ENCODE measurements at places on chromosomes 6 and 20.

GRCh38 chr6:128997880-128998279 lies 114.9 kb downstream of the LAMA2 start:
- DNase-seq: no peak

DNA sequence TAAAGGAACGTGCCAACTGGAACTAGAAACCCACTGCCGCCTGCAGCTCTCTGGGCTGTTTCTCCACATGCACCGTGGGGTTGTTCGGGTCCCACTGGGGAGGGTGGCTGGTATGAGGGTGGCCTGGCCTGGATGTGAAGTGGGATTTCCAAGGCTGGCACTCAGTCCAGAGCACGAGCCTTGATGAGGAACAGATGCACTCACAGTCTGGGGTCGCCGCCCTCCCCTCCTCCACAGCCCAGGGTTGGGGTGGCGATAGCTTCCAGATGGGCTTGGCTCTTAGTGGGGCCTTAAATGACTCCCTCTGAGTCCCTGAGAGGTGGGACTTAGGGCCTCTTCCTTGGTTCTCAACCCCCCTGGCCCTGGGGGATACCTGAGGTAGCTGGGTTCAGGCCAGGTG lies 30.7 kb upstream of the ANGPT4 start:
- no peak for DNase-seq

DNA sequence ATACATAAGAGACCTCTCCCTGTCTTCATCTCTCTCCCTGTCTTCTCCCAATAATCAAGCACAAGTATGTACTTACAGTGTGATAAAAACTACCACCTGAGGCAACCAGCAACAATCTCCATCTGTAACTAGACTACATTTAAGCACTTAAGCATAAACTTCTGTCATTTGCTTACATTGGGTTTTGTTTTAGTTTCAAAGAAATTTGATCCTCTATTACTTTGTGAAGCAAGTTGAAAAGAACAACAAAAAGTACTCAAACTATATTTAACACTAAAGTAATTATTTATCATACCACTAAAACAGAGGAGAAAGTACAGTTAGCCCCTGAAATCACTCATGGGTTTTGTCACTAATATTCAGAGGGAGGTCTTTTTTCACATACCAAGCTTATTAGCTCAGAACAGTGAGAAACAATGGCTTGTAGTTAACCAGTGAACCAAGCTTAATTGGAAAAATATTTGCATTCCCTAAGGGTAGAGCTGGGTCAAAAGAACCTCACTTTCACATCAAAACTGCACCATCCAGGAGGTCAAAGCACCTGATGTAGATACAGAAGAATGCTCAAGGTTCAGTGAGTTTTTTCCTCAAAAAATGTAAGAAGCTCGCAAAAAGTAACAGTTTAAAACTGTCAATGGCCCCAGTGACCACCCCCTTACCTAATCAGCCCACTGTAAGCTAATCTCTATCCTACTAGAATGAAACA lies 34.1 kb downstream of the DCDC2 start:
- DNase-seq: no peak

- peak; percentile 69 for DNase-seq
Observed at GRCh38 chr6:6676910-6677441, 88.5 kb downstream of the LY86 start.

DNA sequence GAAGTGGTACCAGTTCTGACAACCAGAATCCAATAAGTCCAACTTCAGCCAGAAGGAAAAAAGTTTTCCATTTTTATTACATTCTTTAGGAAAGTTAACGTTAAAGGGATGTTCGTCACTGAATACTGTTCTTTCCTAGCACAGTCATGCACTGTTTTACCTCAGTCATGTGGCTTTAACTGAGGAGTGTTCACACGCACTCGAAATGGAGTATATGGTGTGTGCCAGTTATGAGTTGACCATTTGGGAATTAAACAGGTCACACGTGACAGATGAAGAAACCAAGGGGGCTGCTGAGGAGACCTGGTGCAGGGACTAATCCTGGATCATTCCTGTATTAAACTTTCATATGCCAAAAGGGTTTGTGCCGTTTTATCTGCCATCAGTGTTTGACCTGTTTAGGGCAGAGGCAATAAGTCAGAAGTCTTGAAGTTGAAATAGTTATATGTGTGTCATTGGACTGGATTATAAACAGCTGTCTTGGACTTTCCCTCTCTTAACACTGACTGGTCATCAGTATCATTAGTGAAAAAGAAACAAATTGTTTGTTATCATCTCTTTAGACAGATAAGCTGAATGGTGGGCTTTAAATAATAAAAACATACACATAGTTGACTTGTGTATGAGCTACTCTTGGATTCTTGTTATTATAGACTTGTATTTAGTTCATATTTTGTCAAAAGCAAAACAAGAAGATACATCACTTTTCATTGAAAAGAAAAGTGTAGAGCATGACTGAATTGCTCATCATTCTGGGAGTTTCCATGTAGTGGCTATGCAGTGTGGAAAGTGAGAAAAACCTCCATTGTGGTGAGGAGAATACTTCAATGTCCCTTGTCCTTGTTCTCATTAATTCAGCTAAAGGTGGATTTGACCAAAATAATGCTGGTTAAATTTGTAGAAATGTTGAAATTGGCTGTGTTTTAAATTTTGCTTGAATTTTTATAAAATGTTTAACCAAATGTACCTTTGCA lies 123.5 kb upstream of the SAMD5 start:
- no peak for DNase-seq

Data from effector memory CD8-positive, alpha-beta T cell (primary cell).